ENCODE measurements at places on chromosomes 5 and 9.

- no peak for DNase-seq
Observed at GRCh38 chr5:171702135-171702770, 83.4 kb upstream of the SMIM23 start.

DNA sequence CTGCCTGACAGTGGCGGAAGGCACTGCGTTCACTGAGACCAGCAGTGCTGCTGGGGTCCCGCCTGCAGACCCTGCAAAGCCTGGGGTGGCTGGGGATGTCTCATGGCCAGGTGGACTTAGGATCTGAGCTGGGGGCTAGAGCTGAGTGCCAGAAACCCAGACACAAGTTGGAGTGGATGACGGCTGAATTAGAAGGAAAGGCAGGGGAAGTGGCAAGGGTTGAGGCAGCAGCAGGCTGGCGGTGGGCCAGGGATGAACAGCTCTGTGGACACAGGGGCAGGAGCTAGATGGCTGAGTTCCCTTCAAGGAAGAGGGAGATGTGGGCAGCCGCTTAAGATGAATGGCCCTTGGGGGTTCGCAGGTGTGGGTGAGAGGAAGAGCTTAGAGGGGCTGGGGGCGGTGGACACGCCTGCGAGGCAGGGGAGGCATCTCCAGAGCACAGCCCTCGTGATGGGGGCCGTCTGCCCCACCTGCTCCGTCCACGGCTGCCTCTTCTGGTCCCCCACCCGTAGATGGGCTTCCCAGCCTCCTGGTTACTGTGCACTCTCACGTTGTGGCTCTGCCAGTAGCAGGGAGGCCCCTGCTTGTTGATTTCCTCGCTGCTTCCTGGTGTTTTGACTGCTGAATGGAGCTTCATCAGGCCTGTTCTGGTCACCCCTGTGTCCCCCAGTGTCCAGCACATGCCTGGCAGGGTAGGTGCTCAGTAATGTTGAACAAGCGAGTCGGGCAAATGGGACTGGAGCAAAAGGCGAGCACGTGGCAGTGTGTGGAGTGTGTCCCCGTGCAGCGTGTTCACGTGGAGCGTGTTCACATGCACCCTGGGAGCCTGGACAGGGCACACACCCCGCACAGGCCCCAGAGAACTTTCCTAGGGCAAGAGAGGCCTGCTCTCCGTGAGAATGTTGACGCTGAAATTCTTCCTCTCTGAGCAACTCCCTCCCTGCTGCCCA lies 168.2 kb downstream of the CACNA1B start:
- DNase-seq, result no peak

- DNase-seq, result no peak
Observed at GRCh38 chr9:77981332-77981731, 50.3 kb downstream of the GNAQ start.

GRCh38 chr9:127873886-127874285 lies 3.6 kb downstream of the AK1 start:
- no peak for DNase-seq

DNA sequence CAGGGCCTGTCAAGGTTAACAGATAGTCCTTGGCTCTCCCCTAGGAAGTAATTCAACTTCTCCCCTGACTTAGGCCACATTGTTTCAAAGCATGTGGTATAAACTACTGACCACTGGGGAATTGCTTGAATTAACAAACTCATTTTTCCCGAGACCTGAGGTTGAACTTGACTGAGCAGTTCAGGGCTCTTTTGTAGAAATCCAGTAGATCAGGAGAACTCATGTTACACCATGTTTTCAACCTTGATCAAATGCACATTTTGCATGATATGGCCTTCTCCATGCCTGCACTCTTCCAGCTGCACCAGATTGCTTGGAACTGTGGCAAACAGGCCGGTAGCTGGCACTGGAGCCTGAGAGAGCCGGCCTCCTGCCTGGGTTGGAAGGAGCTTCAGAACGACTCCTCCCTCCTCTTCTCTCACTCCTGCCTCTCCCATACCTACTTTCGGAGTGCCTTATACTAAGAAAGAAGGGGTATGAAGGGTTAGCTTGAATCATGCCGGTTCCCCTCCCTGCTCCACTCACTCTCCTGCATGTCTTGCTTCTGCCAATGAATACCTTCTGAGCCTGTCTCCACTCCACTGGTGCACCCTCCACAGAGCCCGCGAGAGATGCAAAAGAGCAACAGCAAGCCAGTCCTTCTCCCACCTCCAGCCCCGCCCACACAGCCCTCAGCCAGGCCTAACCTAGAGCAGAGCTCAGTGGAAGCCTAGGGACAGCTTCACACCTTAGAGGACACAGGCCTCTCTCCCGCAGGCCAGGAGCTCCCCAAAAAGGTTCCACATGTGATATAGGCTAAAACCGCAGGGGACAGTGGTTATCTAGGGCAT lies 159.4 kb downstream of the MACROH2A1 start:
- no peak for DNase-seq

DNA sequence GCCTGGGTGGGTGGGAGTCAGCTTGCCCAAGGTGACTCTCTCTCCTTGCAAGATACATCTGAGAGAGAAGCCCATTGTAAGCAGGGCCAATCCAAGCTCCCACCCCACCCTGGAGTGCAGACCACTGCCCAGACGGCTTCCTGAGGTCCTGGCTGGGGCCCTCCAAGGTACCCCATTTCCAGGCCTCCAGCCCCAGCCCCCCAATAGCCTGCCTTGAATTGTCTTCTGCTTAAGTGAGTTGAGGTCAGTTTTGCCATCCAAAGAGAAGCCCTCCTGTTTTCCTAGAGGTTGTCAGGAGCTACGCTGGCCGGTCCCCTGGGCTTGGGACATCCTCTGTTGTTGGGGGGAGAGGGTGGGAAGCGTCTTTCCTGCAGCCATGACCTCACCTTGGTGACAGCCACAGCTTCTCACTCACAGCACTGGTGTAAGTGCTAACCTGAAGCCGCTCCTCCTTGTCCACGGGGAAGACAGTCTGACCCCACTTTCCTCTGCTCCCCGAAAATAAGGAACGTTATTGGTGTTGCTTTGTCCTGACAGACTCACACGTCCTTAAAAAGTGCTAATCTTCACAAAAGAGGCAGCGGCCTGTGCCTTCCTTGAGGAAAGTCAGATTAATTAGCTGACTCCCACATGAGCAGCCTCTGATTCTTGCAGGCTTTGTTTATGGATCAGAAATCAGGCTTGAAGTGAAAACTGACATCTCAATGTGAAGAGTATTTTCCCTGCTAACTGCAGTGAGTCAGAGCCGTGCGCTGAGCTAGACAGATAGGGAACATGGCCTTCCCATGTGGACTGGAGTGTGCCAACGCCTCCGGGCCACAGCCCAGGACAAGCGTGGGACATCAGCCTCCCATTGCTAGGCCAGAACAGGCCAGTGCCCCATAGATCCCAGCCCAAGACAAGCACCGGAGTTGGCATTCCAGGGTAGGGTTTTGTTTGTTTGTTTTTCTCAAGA lies 52.3 kb downstream of the ADAMTS2 start:
- no peak for DNase-seq

DNA sequence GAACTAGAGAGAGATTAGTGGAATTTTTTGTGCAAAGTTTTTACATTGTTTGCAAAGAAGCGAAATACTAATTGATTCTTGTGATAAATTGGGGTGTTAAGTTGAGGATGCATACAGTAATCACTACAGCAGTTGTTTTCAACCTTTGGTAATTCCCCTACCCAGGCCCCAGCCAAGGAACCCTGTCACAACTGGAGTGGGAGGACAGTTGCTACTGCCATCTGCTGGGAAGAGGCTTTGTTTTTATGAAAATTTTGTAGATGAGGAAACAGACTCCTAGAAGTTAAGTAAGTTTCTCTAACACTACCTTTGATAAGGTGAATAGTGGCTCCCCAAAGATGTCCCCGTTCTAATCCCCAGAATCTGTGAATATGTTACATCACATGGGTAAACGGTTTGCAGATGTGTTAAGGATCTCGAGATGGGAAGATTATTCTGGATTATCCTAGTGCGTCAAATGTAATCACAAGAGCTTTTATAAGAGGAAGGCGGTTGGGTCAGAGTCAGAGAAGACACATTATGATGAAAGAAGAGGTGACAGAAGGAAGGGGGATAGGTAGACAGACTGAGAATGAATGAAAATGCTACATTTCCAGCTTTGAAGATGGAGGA lies 34.0 kb upstream of the PPP1R2B start:
- peak; percentile 11 for DNase-seq

DNA sequence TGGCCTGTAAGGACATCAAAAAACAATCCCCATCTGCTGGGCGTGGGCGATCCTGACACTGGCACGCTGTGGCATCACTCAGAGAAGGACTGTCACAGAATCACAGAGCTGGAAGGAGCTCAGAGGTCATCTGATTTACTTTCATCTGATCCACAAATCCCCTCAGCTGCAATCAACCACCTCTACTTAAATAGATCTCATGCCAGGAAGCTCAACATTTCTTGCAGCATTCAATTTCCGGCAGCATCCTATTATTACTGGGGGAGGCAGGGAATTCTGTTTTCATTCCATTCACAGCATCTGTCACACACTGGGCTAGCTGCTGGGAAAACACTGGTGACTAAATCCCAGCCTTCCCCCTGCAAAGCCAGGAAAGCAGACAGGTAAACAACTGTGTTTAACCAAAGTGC lies 38.3 kb downstream of the RETREG1 start:
- no peak for DNase-seq

DNA sequence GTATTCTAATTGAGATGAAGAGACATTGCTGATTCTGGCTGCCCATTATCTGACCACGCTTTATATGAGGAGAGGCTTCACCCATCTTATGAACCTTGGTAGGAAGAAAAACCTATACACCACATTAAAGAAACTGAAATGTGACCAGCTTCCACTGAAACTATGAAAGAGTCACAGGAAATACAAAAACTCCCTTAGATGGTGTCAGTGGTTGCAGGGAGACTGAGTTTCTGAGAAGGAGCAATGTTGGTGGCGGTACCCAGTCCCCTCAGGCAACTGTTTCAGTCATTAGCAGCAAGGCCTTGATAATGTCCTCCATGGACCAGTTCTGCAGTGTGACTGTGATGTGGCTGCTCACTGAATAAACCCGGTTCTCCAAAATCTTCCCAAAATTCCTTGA lies 110.5 kb upstream of the FTMT start:
- no peak for DNase-seq

GRCh38 chr9:110066929-110067716 lies 140.8 kb downstream of the C9orf152 start:
- no peak for DNase-seq

DNA sequence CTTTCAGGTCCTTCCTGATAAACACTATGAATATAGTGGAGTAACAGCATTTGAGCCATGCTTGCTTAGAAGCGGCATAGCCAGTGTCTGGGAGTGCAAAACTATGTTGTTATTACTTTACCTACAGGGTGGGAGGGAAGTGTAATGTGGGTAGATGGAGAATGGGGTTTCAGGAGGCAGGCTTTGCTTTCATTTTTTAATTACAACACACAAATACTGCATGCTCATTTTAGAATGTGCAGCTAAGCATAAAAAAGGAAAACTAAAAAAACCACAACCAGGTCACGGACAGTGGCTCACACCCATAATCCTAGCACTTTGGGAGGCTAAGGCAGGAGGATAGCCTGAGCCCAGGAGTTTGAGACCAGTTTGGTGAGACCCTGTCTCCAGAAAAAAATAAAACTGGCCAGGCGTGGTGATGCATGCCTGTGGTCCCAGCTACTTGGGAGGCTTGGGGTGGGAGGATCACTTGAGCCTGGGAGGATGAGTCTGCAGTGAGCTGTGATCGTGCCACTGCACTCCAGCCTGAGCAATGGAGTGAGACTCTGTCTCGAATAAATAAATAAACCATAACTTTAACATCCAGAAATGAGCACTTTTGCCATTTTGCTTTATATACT lies 20.2 kb downstream of the HAVCR1 start:
- DNase-seq, result no peak

- no peak for DNase-seq
Observed at GRCh38 chr9:33498387-33498786, 24.7 kb upstream of the NOL6 start.

DNA sequence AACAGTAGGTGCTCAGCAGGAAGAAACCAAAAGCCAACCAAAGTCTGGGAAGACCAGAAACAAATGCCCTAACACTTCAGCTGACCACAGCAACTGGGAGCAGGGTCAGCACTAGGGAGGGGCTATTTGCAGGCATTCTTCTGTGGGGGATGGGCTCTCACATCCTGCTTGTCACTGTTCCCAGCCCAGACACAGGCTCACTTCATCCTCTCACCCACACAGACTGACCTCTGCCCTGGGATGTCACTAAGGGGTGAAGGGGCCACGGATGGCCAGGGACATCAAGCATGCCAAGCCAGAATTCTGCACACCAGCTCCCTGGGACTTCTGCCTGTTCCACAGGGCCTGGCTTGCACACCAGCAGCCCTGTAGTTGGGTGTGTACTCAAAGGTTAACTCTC lies 28.7 kb downstream of the GFRA3 start:
- no peak for DNase-seq

GRCh38 chr9:27340285-27340674 lies 43.3 kb upstream of the EQTN start:
- no peak for DNase-seq

DNA sequence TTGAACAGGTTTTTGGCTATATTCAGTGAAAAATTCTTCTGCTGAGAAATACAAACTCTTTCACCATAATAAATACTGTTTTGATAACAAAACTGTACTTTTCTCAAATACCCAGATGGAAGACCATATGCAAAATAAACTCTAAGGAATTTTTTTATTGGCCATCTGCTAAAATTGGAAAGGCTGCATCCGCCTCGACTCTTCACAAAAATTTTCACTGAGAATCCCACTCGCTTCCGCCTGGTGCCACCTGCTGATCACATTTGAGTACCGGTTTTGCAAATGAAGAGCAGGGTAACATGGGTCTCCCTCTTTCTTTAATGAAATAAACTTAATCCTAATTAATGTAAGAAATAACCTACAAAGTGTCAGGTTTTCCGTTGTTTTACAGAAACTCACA lies 76.4 kb downstream of the TTLL11 start:
- no peak for DNase-seq

GRCh38 chr5:178116143-178116885 lies 3.0 kb downstream of the N4BP3 start:
- no peak for DNase-seq

DNA sequence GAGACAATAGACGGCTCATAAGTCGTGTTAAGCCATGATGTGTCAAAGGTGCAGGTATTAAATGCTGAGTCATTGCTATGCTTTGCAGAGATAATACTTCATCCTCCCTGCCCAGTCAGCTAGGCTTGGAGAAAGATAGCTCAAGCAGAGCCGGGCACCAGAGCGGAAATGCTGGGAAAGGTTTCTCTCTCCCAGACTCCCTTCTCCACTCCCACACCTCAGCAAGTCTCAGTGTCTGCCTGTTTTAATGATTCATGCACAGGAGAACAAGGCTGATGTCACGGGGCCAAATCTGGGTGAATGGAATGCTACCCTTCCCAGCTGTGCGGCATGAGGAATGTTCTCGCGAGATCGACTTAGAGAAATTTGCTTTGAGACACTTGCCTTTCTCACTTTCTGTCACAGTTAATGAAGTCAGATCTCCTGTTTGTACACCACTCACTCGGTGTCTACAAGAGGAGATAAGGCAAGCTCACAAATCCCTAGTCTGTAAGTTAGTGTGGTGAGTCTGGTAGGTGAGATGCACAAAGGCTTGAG lies 204.4 kb downstream of the EFNA5 start:
- DNase-seq, result peak; percentile 31

GRCh38 chr5:102933316-102933715 lies 178.2 kb downstream of the PAM start:
- no peak for DNase-seq

Data from fibroblast of skin of left biceps (primary cell).